ENCODE measurements at places on chromosomes 13 and 19.

DNA sequence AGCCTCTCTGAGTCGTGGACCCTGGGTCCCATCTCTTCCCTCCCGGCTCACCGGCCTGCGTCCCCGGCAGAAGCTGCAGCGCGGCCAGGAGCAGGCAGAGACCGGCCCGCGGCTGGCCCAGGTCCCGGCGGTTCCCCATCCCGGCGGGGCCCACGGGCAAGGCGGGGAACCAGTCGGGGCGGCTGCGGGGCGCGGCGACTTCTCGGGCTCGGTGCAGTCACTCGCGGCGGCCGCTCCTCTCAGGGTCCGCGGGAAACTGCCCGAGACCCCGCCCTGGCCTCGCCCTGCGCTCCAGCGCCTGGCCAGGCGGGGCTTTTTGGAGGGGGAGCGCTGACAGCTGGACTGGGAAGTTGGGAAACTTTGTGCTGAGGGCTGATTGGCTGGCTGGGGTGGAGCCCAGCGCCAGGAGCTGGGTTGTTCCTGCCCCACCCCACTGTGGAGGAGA lies at the start of gene COL5A3:
COL5A3 (minus strand) TSS at position 258 of the 445 bp plus-strand sequence; CDS start at position 139, 119 bp downstream.
- no peak for DNase-seq

DNA sequence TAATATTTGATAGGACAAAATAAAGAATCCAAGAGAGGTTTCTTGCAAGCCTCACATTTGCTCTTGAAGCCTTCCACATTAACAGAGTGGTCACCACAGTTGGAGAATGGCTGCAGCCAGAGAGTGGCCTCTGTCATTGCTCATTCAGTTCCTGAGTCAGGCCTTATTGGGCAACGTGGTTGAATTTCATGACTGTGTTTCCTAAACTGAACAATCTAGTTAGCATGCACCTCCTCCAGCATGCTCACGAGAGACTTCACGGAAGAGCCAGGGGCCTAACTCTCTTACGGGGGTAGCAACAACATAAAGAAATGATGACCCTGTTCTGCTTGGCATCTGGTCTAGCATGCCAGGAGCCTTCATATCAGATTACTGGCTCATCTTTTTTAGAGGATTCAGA lies 9.6 kb upstream of the UBL3 start:
- no peak for DNase-seq

DNA sequence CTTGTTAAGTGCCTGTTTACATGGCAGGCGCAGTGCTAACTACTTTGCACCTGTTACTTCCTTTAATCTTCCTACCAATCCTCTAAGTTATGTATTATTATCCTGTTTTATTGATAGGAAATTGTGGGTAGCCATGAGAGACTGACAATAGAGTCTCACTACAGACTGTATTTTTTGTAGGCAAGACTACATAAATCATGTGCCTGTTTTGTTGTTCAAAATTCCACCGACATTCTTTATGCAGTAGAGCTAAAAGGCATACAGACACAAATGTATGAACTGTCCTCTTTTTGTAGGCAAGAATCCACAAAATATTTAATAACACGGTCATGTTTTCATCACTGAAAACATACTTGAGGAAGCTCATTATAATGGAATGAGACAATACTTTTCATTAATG lies 205.5 kb downstream of the NALCN start:
- DNase-seq: no peak

- DNase-seq: no peak
Measured at GRCh38 chr13:53694814-53695532, 666.4 kb downstream of the OLFM4 start.

DNA sequence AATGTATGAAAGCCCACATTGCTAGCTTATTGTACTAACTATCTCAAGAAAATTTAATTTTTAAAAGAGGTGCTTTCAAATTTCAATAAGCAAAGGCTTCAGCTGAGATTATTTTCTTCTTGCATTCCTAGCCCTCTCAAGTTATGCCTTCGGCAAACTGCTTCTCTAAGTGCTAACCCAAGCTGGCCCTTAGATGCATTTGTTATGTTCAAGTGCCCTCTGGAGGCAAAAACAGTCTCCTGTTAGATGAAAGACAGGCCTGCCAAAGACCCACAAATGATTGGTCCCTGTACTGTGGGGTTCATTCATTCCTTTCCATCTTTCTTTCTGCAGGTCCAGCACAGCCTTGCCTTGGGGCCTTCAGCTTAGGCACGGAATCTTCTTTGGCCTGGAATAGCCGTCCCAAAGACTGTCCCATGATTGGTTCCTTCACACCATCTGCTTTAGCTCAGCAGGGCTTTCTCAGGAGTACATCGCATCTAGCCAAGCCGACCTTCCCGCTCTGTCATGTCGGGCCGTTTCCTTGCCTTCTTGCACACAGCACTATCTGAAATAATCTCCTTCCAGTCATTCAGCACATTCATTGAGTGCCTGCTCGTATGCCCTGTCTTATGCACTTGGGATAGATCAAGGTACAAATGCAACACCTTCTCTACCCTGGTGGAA lies 26.4 kb upstream of the TPTE2 start:
- DNase-seq: peak; percentile 67

GRCh38 chr19:29467824-29468401 lies 57.9 kb upstream of the VSTM2B start:
- peak; percentile 36 for DNase-seq

DNA sequence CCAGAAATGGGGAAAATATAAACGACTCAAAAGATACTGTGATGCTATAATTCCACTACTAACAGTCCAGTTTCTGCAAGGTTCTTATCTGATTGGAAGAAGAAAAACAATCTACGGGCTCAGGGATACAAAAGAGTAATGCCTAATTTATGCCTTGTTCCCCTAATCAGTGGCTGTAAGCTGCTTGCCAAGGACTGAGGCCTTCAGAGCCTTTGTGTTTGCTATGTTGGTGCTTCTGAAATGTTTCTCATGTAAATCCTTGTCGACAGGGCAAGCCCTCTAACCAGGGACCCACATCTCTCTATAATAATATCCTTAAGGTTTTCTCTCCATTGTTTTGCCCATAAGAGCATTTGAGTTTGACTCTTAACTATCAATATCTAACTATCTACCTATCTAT lies 89.7 kb upstream of the CLDN10 start:
- no peak for DNase-seq

DNA sequence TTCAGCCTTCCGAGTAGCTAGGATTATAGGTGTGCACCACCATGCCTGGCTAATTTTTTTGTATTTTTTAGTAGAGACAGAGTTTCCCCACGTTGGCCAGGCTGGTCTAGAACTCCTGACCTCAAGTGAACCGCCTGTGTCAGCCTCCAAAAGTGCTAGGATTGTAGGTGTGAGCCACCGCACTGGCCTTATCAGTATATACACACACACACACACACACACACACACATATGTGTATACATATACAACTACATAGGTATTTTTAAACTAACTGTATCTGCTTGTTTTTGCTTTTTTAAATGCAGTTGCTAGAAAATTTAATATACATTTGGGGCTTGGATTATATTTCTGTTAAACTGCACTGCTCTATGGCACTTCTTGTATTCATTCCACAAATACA lies 3.1 kb downstream of the CARD8 start:
- DNase-seq: no peak

DNA sequence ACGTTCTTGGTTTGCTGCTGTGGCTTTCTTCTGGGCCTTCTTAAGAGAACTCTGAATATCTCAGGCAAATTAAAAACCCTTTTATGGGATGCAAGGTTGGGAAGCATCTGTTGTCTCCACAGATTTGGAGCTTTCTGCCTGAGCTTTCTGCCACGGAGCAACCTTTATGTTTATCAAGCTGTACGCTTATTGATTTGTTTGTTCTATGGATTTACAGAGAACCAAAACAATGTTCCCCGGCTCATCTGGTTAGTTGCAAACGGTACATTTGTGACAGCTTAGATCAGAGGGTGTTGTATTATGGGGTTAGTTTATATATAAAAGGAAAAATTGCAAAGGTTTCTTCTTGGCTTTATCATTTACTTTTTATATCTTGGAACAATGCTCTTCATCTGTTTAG lies 479.6 kb downstream of the DIAPH3 start:
- no peak for DNase-seq

All from activated CD4-positive, alpha-beta T cell treated with anti-CD3 and anti-CD28 coated beads, Interleukin-2, Interleukin-6, amounts not matched to agents 100 ng/mL and 50 ng/mL, durations not matched to agents 16 hours and 8 hours (primary cell).